ENCODE measurements at places on chromosomes 5 and 9.

DNA sequence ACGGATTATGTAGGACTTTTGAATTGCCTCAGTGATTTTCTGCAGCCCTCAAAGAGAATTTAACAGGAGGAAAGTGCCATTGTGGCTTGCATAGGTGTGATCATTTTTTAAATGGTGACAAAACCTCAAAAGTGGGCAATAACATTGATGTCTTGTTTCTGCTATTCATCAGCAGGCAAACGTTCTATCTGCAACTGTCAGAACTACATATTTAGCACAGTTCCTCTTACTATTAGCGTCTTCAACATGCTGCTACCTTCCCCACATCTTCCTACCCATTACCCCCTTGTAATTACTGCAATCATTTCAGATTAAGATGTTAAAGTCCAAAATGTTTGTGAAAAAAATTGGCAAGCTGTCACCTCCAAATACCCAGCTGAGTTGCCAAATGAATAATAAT, 254.6 kb downstream of the SMARCA2 start:
- DNase-seq: no peak

GRCh38 chr9:109538346-109538745, 40.2 kb upstream of the PTPN3 start:
- peak; percentile 83 for DNase-seq

- peak; percentile 75 for DNase-seq
Observed at GRCh38 chr9:109779711-109780452, at the start of gene PALM2AKAP2. Gene PALM2AKAP2, plus strand, starts transcription at chr9:109780198. Its CDS starts 291 bp downstream, at chr9:109780489.

GRCh38 chr9:28600226-28600625, 1026.9 kb upstream of the C9orf72 start:
- DNase-seq: no peak

- DNase-seq: peak; percentile 63
Observed at GRCh38 chr5:107524111-107524510, 146.6 kb downstream of the EFNA5 start.

GRCh38 chr5:126234563-126235195, 188.5 kb upstream of the GRAMD2B start:
- peak; percentile 52 for DNase-seq

- DNase-seq: no peak
Observed at GRCh38 chr5:73114044-73114688, 6.2 kb upstream of the TMEM171 start.

- DNase-seq: no peak
Observed at GRCh38 chr5:134550271-134551214, 25.1 kb downstream of the JADE2 start.

DNA sequence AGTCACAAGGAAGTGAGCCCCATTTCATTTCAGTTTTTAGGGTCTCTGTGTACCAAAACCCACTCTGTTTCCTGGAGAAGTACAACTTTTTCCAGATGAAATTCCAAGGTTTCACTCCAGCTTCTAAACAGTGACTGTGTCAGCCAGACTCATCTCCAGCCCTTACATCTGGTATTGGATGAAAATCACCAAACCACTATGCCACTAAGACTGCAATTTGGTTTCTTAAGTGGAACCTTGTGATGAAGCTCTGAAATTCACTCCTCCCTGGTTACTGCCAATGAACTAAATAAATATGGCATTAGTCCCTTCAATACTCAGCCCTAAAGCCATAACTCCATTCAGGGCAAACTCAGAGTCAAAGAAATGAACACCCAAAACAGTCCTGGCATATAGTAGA, 211.2 kb upstream of the DAPK1 start:
- no peak for DNase-seq

DNA sequence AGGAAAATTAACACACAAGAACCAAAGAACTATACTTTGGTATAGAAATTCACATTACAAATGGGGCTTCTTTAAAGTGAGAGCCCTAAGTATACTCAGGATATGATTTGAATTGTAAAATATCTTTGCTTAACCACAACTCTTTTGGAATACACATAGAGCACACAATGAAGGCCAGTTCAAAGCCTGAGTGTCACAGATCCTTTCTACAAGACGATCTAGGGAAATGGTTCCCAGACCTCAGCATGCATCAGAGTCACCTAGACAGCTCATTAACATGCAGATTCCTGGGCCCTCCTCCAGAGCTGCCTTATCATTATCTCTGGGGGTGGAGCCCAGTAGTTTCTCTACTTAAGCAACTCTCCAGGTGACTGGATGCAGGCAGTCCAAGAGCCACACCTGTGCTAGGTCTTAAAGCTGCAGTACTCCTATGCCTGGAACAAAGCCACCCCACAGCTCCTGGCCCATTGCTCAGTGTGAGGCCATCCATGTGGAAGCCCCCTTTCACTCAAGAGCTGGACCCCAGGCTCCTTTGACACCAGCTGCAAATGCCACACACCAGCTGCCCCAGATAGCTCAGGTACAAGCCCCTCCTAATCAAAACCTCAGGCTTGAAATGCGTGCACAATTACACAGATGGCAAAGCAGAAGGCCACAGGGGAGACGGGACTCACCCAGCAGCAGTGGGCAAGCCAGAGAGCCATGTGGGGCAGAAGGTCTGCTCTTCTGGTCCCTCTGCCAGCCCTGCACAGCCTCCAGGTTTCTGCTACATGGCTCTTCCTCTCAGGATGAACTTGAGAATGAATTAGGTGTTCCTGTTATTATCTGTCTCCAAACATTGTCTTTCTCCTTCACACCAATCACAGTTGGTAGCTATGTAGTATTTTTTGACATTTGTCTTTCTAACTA, 106.1 kb downstream of the SH3TC2 start:
- DNase-seq: peak; percentile 91

DNA sequence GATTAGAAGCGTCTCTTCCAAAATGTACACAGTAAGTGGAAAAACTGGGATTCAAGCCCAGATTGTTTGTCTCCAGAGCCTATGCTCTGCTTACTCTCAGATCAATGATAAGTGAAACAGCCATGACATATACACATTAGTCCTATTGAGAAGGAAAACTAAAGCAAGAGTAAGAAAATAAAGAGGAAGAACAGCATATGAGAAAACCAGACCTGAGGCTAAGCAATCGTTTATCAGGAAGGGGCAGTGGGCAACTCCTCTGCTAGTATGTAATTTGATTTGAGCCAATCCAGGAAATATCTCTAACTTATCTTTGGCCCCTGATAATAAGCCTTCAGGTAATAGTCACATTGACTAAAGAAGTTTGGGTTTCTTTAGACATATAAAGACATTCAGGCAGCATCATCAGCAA, 789.9 kb upstream of the C9orf72 start:
- no peak for DNase-seq

- no peak for DNase-seq
Observed at GRCh38 chr5:144575736-144576135, 405.1 kb downstream of the KCTD16 start.

GRCh38 chr5:139438707-139439012, 665 bp downstream of the DNAJC18 start:
- no peak for DNase-seq

DNA sequence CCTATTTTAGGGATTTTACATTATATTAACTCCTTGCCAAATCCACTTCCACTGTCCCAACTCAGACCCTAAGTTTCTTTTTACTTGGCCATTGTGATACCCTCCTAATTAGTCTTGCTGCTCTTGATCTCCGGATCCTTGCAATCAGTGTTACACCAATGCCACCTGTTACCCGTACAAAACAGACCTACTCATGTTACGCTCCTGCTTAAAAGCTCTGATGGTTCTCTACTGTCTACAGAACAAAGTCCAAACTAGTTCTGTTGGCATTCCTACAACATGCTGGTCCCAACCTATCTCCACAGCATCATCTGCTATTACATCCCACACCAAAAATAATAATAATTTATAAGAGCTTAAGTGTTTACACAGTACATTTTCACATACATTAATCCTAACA, 9.8 kb downstream of the ECPAS start:
- no peak for DNase-seq

DNA sequence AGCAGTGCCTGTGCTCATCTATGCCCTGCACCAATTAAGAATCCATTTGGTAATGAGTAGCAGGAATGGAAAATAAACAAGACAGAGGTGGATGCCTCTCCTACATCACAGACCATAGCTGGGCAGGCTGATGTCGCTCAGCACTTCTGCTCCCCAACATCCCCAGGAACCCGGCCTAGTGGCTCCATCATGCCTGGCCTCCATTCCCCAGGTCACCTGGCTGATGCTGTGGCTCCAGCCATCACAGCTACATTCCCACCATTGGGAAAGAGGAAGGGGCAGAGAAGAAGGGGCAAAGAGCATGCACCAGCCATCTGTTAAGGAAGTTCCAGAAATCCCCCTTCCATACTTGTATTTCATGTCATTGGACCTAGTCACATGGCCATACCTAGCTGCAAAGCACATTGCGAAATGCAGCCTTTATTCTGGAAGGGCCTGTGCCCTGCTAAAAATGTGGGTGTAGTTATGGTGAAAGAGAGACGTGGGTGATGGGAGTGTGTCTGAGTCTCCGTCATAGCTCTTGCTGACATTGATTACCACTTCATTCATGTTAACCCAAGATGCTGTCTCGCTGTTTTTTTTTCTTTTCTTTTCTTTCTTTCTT, 86.1 kb upstream of the ADAMTS2 start:
- no peak for DNase-seq

DNA sequence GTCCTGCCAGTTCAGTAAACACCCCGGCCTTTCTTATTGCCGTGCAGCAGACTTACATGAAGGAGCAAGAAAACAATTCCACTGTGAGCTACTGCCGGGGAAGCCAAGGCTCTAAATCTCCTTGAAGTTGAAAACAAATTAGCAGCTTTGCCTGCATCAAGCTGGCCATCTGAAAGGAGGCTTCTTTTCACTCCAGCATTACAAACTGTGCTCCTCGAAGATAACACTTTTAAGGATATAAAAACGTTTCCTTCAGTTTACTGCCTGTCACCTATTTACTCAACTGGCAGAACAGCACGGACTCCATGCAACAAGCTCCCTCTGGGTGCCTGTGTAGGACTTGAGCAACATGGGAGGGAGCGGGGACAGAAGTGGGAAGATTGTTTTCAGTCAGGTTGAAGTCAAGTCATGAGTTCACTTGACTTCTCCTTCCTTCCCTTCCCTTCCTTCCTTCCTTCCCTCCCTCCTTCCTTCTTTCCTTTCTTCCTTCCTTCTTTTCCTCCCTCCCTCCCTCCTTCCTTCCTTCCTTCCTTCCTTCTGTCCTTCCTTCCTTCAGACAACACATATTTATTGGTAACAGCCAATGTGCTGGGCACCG, 67.4 kb downstream of the ZNF608 start:
- no peak for DNase-seq

DNA sequence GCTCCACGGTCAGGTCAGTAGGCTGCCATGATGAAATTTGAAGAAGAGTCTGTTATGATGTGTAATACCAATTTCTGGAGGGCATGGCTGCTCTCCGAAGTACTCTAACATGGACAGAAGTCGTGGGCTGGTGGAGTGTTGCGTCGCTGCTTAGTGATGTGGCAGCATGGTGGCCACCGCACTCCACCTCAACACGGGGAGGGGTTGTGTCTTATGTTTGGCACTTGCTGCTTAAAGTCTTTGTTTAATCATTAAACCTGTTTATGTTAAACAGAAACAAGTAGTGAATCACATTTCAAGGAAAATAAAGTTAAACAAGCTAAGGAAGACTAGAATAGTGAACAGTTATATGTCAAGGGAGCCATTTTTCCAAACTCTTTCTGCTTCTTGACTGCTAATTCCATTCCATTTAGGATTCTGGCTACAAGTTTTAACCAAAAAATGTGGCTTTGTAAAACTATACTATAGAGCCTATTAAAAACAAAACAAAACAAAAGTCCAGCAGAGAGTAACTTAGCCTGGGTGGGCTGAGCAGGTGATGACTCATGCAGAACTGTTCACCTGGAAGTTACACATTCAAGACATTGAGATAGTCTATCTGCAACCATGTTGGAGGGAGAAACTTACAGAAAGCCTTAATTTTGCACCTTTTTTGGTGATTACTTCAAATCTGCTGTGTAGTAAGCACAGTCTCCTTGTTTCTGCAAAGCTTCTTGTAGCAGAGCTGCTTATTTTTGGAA, 9.5 kb downstream of the HABP4 start:
- no peak for DNase-seq

DNA sequence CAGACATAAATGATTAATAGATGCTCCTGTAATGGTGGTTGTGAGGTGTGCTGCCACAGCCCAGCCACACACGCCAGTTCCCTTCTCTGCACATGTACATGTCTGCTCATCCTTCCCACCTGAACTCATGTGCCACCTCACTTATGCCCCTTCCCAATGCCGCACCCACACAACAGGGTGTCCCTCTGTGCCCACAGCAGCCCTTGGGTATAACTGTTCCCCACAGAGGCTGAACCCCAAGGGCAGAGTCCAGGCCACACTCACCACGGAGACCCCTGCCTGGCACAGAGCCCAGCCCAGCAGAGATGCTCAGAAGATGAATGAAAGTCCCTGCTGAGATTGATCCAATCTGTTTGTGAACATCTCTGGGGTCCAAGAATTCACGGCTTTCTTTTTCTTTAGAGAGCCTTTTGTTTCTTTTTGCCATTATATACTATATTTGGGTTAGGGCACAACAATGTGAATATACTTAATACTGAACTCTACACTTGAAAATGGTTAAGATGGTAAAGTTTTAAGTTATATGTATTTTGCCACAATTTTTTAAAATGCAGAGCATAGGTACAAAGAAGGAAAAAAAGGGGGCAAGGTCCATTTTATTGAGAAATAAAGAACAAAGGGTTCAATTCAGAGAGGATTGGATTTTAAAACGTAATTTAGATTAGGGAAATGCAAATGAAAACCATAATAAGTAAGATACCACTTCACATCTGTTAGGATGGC, 29.6 kb downstream of the IRF1 start:
- DNase-seq: no peak

DNA sequence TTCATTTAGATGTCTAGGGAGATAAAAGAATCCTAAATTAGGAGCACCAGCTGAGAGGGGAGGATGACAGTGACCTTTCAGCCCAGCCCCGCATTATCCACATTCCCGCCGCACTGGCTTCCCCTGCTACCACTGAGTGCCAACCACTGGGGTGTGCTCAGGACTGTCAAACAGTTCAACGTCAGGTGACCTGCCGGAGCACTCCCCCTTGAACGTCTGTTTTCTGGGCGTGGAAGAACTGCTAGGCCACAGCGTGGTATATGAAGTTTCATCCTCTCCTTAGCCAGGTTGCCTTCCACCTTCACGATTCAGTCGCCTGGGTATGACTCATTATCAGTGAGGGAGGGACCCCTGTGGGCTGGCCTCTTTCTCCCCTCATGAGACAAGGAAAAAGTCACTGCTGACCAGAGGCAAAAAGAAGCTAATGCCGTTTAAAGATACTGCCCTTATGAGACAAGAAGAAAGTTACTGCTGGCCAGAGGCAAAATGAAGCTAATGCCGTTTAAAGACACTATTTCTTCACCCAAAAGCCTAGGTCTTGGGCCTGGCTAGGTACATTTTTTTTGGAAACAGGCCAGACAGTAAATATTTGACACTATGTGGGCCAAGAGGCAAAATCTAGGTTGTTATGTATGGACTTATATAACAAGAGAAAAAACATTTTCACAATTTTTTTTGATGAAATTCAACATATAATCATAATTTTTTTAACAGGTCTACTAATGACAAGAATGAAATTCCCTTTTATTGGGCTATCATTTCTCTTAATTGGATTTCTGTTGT, 4.6 kb downstream of the NMRK1 start:
- peak; percentile 55 for DNase-seq
